HEK293T (cell line): ENCODE measurements at places on chromosomes 4 and X.

GRCh38 chrX:136166221-136166855 is 19.0 kb downstream of the FHL1 start:
- DNase-seq = peak; percentile 23

GRCh38 chrX:49137492-49137891 is 14.0 kb upstream of the GPKOW start:
- DNase-seq = no peak

GRCh38 chr4:98905839-98906238 is 23.1 kb downstream of the EIF4E start:
- DNase-seq = no peak

DNA sequence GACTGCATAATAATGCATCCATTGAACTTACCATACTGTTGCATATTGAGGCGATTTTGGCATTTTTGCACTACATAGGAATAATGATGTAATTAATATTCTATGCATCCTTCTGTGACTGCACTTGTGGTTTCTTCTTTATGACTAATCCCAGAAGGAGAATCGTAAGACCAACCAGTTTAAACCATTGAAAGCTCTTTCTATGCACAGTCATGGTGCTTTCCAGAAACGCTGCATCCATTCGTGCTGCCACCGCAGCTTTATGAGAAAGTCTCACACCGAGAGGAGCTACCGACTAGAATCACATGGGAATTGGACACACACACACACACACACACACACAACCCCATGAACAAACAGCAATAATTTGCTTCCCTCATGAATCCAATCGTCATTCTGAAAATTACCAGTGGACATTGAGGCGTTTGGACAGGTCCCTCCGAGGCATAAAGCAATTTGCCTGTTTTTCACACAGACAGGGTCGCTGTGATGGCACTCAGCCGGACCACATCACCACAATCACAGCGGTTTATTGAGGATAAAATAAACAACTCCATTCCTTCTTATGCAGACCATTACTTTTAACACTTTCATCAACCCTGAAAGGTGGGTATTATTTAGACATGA is 64.2 kb downstream of the PACRGL start:
- DNase-seq = no peak

DNA sequence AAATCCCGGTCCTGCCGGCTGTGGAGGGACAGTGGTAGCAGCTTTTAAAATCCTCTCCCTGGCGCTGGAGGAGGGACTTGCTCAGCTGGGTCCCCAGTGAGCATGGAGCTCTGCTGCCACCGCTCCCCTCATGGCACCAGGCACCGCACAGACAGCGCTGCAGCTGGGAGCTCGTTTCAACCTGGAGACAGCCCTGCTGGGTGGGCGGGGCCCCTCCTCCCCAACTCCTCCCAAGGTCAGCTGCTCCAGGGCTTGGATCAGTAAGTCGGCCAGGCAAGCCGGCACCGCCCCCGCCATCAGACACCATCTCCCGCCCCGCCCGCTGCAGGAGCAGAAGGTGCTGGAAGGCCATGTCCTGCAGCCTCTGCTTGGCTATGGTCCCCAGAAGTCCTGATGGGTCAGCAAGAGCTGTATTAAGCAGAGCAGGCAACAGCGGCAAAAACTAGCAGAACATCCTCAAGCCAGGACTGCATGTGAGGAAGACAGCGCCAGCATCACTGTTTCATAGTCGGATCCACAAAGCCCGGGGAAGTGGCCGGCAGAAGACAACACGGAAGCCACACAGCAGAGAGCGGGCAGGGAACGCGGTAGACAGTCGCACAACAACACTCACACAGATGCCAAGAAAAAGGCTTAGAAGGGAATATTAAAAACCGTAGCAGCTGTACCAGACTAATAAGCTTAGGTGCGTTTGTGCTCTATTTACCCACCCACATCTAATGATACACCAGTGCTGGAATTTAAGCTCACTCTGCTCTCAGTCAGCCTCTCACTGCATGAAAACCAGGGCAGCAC is 16.2 kb downstream of the ZFYVE28 start:
- peak; percentile 52 for DNase-seq
